ENCODE measurements at places on chromosomes 3 and 15.
A peak's percentile ranks its signal among the peaks of the same experiment; 100 is the strongest.

DNA sequence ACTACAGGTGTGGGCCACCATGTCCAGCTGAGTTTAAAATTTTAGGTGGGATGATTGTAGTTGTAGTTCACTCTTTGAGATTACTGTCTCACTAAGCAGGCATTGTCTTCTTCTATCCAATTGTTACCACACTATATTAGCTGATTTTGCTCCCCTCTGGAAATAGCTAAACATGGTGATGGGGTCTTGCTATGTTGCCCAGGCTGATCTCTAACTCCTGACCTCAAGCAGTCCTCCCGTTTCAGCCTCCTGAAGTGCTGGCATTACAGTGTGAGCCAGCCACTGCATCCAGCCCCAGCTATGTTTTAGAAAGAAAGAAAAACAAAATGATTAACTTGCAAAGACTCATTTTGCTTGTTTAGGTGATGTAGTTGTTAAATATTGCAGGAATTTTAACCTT is 30.6 kb downstream of the YEATS2 start:
- no peak for ATAC-seq

DNA sequence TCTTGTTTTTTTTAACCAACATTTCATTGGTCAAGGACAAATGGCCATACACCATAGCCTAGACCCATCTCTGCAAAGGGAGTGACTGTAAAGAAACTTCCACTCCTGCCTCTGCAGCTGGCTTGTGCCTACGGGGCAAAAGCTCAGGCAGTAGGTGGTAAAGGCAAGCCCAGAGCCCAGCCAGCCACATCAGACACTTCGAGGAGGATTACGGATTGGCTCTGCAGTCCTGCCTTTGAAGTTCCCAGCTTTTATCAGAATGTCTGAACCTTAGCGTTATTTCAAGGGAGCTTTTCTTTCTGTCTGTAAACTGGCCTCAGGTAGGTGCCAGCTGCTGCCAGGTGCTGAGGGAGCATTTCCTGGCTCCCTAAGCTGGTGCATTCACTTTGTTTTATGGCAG is 15.6 kb downstream of the ZNF710 start:
- ATAC-seq = no peak

GRCh38 chr3:69201658-69202057 is 79.3 kb upstream of the LMOD3 start:
- ATAC-seq = no peak

DNA sequence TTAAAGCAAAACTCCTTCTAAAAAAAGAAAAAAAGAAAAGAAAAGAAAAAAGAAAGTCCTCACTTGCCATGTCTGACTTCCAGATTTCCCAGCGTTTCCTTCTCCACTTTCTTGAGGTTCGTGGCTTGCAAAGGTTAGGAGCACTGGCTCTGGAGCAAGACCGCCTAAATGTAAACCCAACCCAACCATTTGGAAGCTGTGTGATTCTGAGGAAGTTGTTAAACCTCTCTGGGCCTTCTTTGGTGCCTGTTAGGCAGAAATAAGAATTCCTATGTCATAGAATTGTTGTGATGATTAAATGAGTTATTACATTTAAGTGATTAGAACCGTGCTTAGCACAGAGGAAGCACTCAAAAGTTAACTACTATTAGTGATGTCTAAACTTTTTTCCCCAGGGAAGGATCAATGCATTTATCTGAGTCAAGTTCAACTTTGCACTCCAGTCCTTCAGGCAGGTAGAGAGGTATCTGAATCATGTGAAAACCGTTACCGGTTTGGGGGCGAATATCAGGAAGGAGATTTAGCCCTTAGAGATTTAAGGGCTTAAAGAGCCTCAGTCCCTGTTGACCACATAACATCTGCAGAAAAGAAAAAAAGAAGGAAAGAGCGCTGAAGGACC is 78.3 kb upstream of the HES1 start:
- ATAC-seq = no peak

GRCh38 chr3:154678041-154678654 is 248.2 kb upstream of the GPR149 start:
- no peak for ATAC-seq

DNA sequence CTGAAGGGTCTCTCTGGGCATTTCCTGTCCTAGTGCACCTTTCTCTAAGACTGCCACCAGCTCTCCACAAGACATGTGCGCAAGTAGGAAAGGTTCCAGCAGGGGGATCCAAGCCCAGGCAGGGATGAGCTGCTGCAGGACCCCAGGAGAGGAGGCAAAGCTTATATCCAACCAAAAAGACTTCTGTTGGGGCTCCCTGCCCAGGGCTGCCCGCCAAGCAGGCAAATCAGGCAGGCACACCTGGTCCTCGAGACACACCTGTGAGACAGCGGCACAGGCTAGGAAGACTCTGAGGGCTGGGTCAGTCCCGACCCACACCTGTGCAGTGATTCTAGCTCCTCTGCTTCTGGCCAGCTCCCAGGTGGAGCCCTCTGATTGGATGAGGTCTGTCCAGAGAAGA is 80.6 kb downstream of the MYLK start:
- ATAC-seq = no peak

- ATAC-seq = no peak
These were observed 47.2 kb downstream of the FAM227B start for GRCh38 chr15:49573421-49573820.

DNA sequence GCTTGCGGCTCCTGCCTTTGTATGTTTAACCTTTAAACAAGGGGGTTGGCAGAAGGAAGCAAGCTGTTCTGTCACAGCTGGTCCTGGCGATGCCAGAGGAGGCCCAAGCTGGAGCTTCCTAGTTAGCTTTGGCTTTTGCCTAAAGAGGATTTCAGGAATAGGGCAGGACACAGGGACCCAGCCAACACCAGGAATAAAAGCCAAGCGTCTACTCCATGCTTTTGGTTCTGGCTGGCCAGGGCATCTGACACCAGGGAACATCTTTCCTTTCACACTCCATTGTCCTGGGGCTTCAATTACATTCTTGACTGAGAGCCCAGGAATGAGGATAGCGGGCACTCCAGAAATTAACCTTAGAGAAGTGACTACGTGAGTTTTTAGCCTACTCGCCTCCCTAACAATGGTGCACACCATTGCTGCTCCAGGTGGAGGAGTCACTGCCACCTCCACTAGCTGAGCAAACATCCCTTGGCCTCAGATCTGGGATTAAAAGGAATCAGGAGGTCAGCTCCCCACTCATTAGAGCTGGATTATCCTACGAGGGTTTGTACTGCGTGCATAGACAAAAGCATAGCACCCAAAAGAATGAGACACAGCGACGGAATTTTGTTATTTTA is 38.2 kb downstream of the TPM1 start:
- no peak for ATAC-seq

DNA sequence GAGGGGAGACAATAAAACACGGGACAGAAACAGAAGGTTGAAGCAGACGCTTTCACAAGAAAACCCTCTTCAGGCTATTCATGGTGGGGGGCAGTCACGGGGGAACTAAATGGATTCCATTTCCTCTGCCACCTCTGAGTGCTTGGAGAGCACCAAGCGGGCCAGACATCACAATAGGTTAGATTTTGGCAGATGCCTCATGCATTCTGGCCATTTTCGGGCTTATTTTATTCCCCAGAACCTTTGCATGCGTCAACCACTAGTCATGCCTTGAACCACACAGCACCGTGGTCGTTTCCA is 82.2 kb downstream of the RORA start:
- no peak for ATAC-seq

DNA sequence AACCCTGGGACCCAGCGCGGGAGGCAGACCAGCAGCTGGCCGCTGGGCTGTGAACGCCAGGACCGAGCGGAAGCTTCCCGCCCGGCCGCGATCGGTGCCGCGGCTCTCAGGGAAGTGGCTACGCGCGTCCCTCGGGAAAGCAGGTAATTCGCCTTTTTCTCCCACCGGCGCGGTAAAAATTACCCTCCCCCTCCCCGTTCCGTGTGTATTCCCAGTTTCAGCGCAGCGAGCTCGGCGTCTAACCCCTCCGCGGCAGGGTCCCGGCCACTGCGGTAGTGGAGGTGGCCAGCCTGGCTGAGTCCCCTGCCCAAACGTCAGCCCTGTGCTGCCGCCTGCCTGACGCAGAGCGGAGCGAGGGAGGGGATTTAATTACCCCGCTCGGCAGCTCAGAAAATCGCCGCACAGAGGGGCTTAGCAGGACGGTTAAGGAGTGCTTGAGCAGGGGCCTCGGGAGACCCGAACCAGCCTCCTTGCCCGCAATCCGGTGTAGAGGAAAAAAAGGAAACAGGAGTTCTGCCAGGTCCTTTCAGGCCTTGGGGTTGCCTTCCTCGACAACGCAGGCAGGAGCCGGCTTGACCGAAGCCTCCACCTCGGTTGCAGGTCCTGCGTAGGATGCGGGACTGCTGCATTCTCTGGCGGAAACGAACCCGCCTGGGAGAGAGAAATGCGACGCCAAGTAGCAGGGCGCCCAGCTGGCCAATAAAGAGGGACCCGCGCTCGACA is 2.9 kb downstream of the GATA2 start:
- no peak for ATAC-seq

- no peak for ATAC-seq
These were observed 26.7 kb upstream of the LRTM1 start for GRCh38 chr3:54954521-54954920.

- no peak for ATAC-seq
These were observed 55.4 kb downstream of the ASTE1 start for GRCh38 chr3:130971208-130971607.

DNA sequence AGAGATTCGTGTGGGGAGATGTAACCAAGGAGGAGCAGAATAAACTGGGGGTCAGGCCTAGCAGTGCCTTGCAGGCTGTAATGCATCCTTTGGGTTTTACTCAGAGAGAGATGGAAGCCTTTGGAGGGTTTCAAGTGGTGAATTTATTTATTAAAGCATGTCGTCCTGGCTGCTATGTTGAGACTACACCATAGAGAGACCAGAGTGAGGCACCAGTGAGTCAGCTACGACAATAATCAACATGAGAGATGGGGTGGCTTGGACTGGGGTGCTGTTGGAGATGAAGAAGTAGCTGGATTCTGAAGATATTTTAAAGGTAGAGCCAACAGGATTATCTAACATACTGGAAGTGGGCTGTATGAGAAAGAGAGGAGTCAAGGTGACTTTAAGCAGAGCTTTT is 335.3 kb upstream of the ARHGEF26 start:
- no peak for ATAC-seq

DNA sequence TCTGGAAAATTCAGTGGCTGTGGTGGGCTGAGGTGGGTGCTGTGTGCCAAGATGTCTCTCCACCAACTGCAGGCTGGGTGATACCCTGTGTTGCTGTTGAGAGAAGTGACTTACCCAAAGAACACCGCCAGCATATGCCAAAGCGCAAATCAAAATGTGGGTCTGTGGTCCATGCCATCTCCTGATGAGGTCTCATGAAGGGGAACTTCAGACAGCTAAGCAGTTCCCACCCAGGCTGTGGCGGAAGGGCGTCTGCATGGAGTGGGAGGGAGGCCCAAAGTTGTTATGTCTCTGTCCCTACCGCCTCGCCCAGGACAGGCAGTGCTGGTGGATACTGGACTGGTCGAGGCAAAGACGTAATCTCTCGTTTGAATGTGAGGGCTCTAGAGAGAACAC is 70.9 kb upstream of the PLXNA1 start:
- ATAC-seq = no peak

GRCh38 chr15:71647487-71647808 is 162.9 kb upstream of the NR2E3 start:
- no peak for ATAC-seq

GRCh38 chr15:92831655-92832328 is 68.3 kb upstream of the CHD2 start:
- peak; percentile 100 for ATAC-seq

GRCh38 chr15:78050826-78051225 is 26.7 kb downstream of the TBC1D2B start:
- no peak for ATAC-seq

DNA sequence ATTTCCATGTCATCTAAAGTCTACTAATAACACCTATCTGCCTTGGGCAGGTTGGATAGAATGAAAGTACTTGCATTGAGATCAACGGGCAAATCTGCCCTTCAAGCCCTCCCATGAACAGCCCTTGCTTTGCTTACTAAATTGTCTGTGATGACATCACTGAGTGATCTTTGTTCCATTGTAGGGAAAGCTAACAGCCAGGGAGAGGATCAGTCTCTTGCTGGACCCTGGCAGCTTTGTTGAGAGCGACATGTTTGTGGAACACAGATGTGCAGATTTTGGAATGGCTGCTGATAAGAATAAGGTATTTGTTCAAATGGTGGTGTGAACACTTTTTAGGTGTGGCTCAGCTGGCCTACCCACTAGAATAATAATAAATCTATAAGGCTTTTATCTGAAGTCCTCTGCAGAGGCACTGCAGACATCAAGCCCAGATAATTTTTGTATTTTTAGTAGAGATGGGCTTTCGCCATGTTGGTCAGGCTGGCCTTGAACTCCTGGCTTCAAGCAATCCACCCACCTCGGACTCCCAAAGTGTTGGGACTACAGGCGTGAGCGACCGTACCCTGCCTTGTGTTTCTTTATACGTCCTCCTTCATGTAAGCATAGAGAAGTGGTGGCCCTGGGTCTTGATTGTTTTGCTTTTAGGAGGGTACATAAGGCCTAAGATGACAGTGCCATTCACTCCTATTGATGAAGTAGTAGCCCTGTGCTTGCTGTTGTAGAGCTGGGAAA is 5.7 kb downstream of the PCCB start:
- no peak for ATAC-seq

GRCh38 chr3:39378088-39378487 is 5.1 kb upstream of the SLC25A38 start:
- ATAC-seq = peak; percentile 81

DNA sequence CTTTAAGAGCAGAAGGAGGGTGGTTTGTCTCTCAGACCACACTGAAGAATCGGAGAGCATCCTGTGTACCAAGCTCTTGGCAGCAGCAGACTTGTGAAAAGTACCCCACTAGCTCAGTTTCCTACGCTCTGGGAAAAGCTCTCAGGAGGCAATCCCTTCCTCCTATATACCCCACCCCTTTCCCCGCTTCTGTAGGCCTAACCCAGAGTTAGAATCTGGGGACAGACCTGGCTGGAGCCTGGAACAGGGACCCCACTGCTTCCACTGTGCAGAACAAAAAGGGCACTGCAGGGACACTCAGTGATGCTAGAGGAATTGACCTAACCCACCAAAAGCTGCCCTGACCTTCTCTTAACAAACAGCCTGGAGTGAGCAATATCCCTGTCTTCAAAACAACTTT is 70.0 kb upstream of the CCDC39 start:
- ATAC-seq = no peak

DNA sequence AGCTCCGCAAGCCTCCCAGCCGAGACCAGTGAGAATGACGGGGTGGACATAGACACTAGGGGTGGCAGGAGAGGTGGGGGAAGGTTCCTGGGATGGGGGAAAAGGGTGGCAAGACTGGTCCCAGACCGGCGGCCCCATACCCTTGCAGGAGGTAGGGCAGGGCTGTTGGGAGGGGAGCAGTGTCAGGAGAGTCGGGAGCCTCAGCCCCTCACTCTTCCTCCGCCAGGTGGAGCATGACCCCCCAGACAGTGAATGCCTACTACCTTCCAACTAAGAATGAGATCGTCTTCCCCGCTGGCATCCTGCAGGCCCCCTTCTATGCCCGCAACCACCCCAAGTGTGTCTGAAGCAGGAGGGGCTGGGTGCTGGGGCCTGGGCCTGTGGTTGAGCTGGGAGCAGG is 8.7 kb upstream of the PSMD2 start:
- no peak for ATAC-seq

- no peak for ATAC-seq
These were observed 110.0 kb upstream of the PLSCR5 start for GRCh38 chr3:146715170-146715569.
